Stimulated activated CD4-positive, alpha-beta T cell treated with anti-CD3 and anti-CD28 coated beads, Interleukin-1b, Interleukin-23, amount 100 ng/mL, for 1 hour (primary cell): ENCODE measurements at places on chromosomes 7 and 10.

- no peak for DNase-seq
Measured at GRCh38 chr7:37488163-37488764, 39.6 kb upstream of the ELMO1 start.

DNA sequence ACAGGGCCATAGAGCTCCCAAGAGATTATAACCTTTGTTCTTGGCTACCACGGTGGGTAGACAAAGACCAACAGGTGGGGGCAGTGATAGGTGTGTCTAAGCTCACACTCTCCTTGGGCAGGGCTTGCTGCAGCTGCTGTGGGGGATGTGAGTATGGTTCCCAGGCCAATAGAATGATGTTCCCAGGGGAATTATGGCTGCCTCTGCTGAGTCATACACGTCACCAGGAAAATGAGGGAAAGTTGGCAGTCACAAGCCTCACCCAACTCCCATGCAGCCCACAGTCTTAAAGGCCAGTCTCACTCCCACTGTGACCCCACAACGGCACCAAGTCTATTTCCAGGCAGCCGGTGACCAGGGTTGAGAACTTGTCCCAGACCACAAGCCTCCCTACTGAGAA lies 453.4 kb upstream of the PODXL start:
- DNase-seq: no peak

DNA sequence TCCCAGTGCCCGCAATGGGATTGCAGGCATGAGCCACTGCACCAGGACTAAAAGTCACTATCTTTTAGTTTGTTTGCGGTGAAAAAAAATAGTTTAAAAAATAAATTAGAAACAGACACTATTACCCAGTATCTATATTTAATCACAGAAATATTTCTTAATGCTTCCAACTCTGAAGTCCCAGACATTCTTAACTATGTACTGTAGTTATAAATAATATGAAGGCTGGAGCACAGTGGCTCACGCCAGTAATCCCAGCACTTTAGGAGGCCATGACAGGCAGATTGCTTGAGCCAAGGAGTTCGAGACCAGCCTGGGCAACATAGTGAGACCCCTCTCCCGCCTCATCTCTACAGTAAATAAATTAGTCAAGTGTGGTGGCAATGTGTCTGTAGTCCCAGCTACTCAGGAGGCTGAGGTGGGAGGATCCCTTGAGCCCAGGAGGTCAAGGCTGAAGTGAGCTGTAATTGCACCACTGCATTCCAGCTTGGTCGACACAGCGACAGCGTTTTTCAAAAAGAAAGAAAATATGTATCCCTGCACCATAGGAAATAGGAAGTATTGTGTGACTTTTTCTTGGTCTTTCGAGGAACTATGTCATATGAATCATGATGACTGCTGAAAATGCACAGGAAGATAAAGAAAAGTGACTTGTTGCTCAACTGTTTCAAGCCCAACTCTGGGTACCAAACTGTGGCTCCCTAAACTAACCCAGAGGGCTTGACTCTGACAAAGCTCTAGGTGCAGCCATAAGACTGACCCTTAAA lies 74.9 kb upstream of the STEAP1B start:
- no peak for DNase-seq

DNA sequence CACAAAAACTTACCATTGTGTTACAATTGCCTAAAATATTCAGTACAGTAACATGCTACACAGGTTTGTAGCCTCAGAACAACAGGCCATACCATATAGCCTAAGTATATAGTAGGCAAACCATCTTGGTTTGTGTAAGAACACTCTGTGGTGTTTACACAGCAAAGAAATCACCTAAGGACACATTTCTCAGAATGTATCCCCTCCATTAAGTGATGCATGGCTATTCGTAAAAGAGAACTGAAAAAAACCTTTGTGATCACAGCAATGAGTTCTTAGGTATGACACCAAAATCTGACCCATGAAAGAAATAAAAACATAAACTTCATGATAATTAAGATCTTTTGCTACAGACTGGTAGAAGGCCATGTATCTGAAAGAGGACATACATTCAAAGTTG lies 121.5 kb downstream of the JMJD1C start:
- no peak for DNase-seq

DNA sequence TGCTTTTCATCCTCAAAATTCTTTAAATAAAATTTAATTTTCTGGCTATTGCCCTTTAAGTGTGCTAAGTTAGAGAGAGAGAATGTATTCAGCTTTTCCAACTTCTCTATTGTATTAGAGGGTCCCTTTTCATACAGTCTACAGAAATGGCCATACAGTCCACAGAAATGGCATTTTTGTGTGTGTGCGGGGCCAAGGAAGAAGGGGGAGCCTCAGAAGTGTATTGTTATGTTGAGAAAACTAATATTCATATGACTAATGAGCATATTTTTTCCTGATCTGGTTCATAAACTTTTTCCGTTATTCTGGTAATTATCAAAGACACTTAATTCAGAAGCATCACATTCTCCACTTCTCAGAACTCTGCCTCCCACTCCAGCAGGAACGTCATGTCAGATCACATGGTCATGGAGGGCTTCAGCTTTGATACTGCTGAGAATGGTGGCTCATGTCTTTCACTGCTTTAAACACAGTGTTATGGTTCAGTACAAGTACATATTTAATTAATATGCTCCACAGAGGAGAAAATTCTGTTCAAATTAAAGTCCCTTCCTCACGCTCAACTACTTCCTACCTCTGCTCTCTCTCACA lies 37.1 kb downstream of the ELMO1 start:
- no peak for DNase-seq

DNA sequence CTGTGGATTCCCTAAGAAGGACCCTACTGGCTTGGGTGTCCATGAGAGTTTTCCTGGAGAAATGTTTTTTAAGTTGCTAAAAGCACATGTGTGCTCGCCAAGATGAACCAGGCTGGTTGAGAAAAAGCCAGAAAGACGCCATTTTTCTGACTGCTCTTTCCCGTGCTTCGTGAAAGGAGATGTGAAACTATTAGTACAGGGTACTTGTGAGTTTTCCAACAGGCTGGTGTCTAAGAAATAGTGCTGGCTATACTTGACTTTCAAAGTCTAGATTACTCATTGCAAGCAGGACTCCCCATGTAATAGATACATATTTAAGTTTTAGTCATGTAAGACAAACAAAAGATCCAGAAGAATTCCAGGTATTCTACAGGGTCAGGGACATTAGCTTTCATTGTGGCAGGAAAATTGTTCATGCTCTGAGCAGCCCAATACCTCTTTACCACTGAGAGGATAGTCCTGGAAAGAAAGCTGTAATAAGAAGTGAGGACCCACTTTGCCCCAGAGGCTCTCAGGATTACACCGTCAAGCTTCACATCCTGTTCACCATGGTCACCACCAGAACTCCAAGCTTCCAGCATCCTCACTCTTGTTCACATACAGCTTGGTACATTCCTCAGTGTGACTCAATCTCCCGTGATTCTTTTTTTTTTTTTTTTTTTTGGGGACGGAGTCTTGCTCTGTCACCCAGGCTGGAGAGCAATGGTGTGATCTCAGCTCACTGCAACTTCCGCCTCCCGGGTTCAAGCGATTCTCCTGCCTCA lies 43.8 kb upstream of the ICA1 start:
- no peak for DNase-seq

- no peak for DNase-seq
Measured at GRCh38 chr7:105791926-105792325, 84.5 kb downstream of the ATXN7L1 start.

- no peak for DNase-seq
Measured at GRCh38 chr10:80542652-80543318, 5.1 kb downstream of the SH2D4B start.

DNA sequence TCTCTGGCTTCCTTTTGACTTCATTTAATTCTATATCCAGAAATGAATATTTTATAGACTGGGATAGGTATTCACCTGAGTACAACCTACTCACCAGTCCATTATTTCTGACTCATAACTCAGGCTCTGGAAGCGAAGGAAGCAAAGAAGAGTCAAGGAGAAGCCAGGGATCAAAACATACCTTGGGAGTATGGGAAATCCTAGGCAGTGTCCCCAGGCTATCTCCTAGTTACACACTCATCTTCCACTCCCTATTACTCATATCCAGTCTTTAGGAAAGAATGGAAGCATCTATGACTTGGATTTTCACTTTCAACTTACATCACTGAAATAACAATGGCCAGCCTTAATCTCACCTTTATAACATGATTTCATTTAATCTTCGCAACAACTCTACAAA lies 40.9 kb upstream of the ELAPOR2 start:
- DNase-seq: no peak

DNA sequence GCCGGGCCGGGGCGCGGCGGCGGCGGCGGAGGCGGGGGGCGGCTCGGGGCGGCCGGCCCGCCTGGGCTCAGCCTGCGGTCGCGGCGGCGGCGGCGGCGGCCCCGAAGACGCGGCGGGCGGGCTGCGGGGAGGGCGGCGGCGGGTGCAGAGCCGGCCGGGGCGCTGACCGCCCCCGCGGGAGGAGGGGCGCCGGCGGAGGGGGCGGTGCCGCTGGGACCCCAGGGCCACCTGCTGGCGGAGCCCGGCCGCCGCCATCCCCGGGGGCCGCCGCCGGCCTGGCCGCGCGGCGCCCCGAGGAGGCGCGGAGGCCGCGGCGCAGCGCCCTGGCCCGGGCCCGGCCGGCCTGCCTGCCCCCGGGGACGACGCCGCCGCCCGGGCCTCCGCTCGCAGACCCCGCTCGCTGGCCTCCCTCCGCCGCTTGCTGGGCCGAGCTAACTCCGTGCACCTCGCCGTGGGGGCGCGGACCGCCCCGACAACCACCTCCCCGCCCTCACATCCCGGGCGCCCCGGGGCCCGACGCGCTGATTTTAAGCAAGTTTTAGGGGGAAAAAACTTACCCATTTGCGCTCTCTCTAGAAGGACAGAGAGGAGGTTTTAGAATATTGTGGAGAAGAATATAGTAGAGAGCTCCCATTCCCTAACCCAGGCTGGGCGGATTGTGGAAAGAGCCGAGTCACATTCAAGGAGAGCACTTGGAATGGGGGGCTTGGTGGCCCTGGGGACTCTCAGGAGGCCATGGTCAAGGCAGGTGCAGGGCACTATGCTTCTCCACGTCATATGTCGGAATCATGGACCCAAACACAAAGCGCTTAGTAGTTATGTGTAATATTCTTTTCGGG lies at the start of gene BEND7:
Gene BEND7, minus strand, starts transcription at position 140 of the 839 bp plus-strand sequence. CDS start 481 bp downstream, outside the sequence.
- no peak for DNase-seq

DNA sequence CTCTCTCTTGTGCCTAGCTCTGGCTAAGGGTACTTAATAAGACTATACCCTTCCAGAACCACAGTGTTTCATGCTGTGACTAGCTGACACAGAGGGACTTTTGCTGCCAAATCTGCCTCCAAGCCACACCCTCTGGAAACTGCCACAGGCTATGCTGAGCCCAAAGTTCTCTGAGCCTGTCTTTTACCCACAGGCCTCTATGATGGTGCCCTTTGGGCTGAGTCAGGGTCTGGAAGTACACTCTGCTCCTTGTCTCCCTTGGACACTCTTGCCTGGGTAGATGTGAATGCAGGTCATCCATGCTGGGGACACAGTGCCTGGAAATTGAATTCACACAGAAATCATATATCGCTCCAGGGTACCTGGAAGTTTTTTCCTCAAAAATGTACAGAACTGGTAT lies 22.6 kb downstream of the DYDC1 start:
- DNase-seq: no peak

DNA sequence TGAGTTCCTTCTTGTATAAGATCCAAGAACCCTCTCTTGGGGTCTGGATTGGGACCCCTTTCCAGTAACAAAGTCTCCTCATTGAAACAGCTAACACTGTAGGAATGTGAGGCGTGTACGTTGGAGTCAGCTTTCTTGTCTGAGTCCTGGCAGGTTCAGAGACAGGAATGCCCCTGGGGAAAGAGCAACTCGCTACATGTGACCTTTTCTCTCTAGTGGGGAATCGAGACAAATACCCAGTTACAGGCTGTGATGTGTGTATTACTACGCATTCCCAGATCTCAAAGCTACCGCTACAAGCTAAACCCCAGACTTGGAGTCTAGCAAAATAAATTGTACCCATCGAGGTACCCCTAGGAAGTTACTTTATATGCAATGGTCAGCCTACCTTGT lies 85.6 kb upstream of the FRMD4A start:
- no peak for DNase-seq

DNA sequence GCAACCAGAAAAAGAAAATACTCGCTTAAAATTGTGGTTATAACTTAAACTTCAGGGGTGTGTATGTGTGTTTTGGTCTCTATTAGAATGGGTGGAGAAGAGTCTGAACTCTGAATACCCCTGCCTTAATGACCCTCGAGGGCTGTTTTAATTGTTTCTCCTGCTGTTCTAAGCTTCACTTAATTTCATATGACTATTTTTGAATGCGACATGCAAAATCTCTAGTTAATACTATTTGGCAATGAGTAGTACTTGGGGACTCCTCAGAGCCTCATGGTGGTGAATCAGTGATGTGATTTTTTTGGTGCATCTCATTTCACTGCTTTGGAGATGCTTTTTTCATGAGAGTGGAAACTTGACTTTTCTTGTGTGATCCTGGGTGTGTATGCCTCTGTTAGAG lies 178.6 kb downstream of the CDK14 start:
- no peak for DNase-seq

DNA sequence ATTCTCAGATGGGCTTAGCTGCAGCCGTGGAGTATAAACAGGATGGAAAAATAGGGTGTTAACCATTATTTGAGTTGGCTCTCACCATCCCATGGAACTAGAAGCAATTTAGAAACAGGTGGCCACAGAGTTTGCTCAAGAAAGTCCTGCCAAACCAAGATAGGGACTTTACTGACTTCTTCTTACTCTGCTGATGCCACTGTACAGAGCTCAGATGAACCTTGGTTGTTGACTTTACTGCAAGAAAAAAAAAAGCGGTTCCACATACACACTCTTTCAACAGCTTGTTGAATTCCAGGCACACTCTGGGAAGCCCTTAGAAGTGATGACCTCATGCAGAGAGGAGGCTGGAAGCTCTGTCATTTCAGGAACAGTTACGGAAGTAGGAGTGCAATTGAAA lies 753.4 kb downstream of the NRG3 start:
- no peak for DNase-seq

GRCh38 chr10:63703113-63703670 lies 182.0 kb downstream of the REEP3 start:
- DNase-seq: no peak

- DNase-seq: no peak
Measured at GRCh38 chr10:11729790-11730315, 12.3 kb upstream of the ECHDC3 start.

DNA sequence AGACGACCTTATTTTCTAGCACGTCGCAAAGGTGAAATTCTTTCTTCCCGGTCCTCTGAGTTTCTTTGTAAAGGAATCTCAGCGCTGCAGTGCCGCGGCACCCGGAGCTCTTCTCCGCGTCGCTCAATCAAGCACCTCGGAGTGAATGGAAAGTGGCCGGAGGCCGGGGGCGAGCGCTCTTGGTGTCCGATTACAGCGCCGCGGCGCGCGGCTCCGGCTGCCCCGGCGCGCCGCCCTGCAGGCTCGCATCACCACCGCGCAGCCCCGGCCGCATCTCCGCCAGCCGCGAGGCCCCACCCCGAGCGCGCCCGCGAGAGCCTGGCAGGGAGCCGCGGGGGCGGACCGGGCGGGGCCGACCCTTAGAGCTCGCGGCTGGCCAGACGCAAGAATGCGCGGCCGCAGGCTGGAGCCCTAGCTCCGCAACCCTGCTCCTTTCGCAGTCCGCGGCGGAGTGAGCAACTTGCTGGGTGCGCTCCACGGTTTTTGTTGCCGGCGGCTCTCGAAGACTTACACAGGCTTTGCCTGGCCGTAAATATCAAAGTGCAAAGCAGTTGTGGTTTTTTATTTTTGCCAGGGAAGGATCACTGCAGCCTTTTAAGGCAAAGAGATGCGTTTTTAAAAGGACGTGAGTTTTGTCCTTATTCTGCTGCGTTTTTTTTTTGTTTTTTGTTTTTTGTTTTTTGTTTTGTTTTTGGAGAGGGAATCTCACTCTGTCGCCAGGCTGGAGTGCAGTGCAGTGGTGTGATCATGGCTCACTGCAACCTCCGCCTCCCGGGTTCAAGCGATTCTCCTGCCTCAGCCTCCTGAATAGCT lies at the start of gene SEMA3C:
Gene SEMA3C, minus strand, starts transcription at position 143 of the 813 bp plus-strand sequence. CDS start 2,270 bp downstream, outside the sequence.
- no peak for DNase-seq

GRCh38 chr7:12647364-12648219 lies 39.8 kb upstream of the ARL4A start:
- no peak for DNase-seq
